Common myeloid progenitor, CD34-positive (primary cell): ENCODE measurements at places on chromosomes 12 and 14.

GRCh38 chr12:71786829-71787228, 32.2 kb downstream of the RAB21 start:
- no peak for DNase-seq

GRCh38 chr12:11861155-11861863, 209.4 kb upstream of the BCL2L14 start:
- DNase-seq = no peak

DNA sequence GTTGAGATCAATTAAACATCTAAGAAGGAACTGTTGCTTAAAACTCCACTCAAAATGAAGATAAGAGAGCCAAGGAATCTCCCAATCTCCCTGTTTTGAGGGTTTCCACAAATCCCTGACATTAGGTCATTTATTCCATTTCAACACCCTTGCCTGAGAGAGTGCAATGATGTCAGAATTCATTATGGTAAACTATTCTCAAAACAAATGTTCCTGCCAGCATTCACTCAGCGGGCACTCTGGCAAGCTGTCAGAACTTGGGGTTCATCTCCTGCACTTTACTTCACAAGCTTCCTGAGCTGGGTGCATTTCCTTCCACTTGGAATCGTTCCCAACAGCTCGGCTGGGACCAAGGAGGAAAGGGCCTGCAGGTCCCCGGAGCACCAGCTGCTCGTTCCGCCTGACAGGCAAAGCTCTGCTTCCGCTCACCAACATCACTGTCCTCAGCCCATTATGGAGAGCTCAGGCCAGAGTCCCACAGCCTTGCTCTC, 117.8 kb downstream of the TTC7B start:
- DNase-seq = no peak

DNA sequence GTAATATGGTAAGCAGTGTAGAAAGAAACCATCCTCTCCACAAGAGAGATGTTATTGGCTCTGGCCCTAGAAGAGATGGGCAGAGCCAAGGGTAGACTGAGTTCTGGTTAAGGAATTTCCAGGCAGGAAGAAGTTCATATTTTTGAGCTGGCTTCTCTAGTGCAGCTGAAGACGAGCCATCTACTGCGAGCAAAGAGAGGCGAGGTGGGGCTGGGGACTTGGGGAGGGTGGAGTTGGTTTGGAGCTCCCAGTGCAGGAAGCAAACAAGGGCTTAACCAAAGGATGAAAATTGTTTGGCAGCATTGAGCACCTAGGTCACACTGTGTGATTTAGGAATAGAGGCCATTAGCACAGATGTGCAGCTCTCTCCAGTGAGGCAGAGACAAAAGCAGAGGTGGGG, 239.6 kb downstream of the ZFP36L1 start:
- no peak for DNase-seq

DNA sequence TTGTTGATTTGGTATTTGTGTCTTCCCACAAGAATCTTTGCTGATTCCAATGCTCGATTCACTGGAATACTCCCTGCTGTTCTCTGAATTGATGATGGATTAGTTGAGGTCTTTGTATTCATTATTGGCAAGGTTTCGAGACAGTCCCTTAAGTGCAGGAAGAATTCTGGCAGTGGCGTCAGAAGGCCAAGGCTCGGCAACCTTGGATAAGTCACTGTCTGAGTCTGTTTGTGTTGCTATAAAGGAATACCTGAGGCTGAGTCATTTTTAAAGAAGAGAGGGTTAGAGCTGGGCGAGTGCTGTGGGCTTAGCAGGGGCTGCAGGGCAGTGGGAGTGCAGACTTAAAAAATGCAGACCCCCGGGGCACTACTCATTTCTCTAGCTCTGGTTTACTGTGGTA, 56.9 kb downstream of the CHST11 start:
- no peak for DNase-seq

GRCh38 chr14:64465831-64466554, 694 bp downstream of the AKAP5 start:
- no peak for DNase-seq
